ENCODE measurements at places on chromosomes 6 and 20.

DNA sequence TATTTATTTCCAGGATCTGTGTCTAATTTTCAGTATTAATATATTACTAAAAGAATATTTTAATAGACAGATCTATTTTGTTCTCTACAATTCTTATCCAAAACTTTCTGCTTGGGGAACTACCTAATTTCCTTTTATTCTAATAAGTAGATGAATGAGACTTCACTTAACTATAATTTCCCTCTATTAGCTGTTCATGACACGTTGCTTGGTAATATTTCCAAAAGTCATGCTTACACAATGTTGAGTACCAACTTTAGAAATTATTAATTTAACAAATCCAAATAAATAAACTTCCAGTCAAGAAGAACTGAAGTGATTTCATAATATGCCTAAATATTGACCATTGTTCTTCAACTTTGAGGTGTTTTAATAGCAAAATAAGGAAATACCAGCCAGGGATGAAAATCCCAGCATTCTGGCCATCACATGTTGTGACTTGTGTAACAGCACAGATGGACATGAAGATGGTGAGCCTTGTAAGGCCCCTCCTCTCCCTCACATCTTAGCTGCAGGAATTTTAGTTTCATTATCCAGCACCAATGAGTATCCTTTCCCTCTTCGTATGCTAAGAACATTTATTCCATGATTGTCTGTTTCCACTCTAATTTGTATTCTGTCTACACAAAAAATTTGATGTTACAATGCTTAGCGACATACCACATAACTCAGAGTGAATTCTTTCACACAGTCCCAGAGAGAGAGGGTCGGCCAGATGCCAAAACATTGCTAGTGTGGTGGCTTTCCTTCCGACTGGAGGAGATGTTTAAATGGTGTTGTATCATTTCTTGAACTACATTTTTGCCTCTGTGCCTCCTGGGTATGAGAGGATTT is 137.5 kb downstream of the FOXA2 start:
- DNase-seq, result no peak

DNA sequence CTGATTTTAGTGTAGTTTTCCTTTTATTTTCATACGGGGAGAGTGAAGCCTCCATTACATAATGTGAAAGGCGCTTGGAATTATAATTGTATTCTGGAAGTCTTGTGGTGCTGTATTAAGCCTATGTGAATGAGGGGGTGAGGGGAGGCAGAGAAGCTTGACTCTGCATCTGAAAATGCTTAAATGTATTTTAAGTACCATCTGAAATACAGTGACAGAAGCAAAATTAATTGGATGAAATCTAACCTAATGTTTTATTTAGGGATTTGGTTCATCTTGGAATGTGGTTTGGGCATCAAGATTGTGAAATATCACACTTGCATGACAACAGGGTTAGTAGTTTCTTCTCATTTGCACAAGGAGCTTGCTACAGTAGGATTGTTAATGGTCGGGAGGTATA is 41.2 kb downstream of the TMEM200A start:
- no peak for DNase-seq

- no peak for DNase-seq
Measured at GRCh38 chr20:17571153-17571527, 1.3 kb downstream of the DSTN start.

GRCh38 chr6:142943711-142944123 is 1.3 kb downstream of the HIVEP2 start:
- no peak for DNase-seq

GRCh38 chr6:153092082-153093013 is 38.7 kb downstream of the RGS17 start:
- no peak for DNase-seq

DNA sequence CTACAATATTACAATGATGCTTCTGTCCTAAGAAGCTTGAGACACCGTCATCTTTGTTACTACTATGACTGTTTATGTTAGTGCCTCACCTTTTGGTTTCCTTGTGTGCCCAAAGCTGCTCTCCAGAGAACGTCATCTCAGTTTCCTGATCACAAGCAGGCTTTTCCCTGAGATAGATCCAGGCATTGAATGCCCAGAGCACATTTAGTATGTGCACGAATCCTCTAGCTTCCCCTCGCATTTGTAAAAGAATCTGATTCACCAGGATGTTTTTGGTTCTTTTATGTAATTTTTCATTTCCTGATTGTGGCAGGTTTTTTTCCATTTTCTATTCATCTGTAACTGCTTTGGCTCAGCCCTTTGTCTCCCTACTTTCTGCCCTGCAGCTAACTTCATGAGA is 100.2 kb upstream of the TMEM181 start:
- no peak for DNase-seq

DNA sequence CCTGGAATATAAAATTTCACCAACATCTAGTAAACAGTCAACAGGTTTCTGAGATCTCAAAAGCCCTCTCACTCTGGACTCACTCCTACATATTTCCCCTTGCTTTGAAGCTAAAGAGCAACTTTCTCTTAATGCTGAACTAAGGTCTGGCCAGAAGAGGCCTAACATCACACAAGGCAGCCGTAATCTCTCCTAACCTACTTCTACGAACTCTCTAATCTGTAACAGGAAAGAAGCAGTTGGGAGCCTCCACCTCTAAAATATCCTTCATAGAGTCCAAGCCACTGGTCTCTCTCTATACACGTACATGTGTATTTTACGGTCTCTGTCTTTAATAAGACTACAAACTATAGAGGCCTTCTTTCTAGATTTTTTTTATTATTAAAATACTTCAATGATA is 72.0 kb downstream of the REV3L start:
- DNase-seq, result peak; percentile 11

- no peak for DNase-seq
Measured at GRCh38 chr20:4171538-4172116, 156.3 kb upstream of the RNF24 start.

GRCh38 chr6:80541181-80541580 is 434.7 kb downstream of the BCKDHB start:
- no peak for DNase-seq

DNA sequence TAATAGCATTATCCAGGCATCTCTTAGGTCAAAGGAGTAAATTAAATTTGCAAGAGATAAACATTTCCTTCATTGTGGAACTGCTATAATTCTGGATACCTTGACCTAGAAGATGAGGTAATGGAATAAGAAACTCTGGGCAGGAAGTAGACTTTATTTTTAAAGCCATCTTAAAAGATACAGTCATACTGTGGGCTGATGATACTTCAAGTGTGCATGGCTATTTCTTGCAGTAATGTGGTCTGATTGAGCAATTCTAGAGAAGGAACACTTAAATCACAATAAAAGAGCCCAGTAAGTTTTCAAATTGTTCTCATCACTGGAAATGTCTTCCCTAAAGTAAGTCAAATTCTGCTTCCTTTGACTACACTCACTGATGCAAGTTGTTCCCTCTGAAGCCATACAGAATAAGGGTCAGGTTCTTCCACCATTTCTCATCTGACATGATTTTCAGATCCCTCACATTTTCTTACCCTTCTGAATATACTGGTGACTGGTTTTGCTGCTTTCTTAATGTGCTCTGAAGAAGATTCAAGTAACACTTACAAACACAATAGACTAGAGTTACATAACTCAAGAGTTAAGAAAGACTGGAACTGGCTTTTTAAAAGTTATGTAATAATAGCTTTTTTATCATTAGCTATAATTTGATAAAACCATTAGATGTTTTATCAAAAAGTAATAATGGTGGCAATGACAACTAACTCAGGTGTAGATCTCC is 62.6 kb upstream of the TMEM244 start:
- no peak for DNase-seq

DNA sequence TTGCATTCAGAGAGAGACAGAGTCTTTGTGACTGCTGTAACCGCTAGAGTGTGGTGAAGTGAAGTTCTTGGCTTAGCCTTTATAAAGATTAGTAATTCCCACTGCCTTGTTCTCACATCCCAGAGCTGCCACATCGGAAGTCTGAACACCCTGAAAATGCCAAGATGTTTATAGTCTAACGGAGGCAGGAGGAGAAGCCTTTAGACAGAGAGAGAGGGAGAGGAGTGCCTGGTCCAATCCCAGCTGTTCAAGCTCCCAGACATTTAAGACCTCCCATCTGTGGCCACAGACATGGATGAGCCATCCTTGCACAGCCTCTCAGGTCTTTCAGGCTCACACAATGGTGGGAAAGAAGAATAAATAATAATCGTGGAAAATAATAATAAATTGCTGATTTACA is 1422.8 kb upstream of the EYS start:
- no peak for DNase-seq

DNA sequence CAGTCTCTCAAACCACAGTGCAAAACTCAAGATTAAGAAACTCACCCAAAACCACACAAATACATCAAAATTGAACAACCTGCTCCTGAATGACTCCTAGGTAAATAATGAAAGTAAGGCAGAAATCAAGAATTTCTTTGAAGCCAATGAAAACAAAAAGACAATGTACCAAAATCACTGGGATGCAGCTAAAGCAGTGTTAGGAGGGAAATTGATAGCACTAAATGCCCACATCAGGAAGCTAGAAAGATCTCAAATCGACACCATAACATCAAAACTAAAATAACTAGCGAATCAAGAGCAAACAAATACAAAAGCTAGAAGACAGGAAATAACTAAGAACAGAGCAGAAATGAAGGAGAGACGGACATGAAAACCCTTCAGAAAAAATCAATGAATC is 70.5 kb downstream of the TBC1D32 start:
- no peak for DNase-seq

DNA sequence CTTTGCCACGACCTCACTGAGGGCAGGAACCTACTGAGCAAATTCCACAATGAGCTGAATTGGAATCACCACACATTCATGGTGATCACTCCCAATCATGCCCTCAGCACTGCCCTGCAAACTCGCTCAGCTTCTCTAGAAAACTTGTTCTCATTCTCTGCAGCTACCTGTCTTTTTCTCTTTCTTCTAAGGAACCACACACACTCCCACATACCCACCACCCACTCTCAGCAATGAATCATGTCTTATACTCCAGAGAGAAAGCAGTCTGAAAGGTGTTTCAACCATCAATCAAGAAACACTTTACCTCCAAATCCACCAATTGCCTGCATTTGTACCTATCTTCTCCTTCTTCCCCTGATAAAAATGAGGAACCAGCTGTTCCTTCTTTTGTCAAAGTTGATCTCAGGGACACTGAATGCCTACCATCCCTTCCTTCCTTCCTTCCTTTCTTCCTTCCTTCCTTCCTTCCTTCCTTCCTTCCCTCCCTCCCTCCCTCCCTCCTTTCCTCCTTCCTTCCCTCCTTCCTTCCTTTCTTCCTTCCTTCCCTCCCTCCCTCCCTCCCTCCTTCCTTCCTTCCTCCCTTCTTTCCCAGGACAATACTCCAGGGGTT is 84.6 kb upstream of the SGK1 start:
- DNase-seq, result no peak

DNA sequence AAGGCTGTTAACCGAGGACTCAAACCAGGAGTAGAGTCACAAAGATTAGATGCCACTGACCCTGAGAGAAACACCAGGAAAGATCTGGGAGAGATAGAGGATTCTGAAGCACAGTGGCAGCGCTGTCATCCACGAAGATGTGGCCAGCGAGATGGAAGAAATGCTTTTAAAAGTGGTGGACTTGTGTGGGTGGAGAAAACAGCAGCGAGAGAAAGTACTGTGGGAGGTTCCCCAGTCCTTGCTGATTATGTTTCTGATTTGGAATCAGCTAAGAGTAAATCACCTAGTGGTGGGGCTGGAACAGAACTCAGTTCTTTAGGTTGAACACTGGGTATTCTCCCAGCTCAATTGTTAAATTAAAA is 435 bp upstream of the ZNF322 start:
- peak; percentile 29 for DNase-seq

- no peak for DNase-seq
Measured at GRCh38 chr6:150641398-150642139, 41.9 kb downstream of the PLEKHG1 start.

GRCh38 chr6:132789396-132789776 is 9.1 kb downstream of the SLC18B1 start:
- DNase-seq, result no peak

DNA sequence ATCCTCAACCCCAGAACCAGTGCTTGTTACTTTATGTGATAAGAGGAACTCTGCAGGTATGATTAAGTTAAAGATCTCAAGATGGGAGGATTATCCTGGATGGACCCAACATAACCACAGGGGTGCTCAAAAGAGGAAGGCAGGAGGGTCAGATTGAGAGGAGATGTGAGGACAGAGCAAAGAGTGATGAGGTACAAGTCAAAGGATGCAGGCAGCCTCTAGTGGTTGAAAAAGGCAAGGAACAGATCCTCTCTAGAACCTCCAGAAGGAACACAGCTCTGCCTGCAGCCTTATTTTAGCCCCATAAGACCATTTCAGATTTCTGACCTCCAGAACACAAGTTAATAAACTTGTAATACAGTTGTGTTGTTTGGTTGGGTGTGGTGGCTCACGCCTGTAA is 41.2 kb downstream of the PDSS2 start:
- no peak for DNase-seq

DNA sequence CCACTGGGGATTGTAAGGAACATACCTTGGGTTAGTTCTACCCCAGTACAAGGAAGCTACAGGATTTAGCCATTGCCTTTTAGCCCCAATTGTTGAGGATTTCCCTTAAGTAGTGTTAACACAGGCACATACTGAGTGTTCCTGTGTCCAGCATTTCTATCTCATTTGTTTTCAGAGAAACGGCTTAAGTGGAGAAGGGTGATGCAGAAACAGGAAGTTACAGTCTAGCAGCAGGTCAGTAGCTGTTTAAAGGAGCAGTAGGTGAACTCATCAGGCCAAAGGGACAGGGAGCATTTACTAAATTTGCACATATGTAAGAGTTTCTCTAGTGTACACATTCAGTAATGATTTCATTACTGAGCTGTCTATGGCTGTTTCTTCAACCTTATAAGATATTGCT is 644.2 kb upstream of the GJE1 start:
- no peak for DNase-seq

- no peak for DNase-seq
Measured at GRCh38 chr6:15770347-15771143, 107.7 kb upstream of the DTNBP1 start.

GRCh38 chr6:167044696-167045095 is 45.5 kb downstream of the CEP43 start:
- DNase-seq, result no peak

DNA sequence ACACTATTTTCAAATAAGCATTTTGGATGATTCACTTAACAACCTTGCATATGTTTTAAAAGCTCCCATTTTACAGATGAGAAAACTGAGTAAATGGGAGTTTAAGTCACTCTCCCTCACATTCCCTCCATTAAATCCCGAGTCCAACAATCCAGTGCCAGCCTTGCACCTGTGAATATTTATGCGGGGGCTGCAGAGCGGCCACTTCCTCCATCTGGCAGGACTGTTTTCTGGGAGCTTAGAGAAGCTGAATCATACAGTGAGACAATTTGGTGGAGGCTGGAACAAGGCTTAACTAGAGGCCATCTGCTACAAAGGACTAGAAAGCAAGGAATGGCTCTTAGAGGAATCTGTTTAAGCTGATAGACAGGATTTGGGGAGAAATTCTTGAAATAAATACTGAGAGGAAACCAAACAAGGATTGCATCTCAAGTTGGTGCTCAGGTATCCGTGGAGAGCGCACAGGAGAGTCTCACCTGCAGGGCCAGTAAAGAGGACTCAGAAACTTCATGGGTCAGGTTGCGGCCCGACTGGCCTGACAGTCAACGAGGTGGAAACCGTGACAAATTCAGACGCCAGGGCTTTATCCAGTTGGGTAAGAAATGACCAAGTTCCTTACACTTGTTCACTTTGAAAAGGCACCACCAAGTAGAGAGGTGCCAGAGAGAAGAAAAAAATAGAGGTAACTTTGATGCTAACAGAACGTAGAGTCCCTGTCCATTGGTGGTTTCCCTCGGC is 478.5 kb downstream of the QKI start:
- DNase-seq, result no peak

GRCh38 chr6:142459271-142459670 is 157.5 kb downstream of the ADGRG6 start:
- no peak for DNase-seq

GRCh38 chr20:23627501-23627900 is 10.3 kb downstream of the CST3 start:
- no peak for DNase-seq
